B cell (primary cell): ENCODE measurements at places on chromosomes 16 and 17.

DNA sequence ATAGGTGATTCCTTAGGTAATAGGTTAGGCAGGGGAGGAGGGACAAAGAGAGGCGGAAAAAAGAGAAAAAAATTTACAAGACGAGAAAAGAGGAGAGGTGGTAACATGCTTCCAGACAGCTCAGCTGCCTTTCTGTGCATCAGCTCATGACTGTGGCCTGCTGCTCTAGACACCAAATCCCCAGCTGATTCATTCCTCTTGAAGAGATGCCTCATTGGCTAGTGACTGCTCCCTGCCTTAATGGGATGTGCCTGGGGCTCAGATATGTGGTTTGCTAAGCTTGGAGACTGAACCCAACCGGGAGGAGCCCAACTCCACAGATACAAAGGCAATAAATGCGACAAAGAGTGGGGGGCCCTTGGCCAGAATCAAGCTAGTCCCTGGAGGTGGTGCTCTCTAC is 105.9 kb upstream of the FAM20A start:
- no peak for DNase-seq

- peak; percentile 51 for DNase-seq
These were observed 1.0 kb downstream of the LITAF start for GRCh38 chr16:11585460-11586377.

DNA sequence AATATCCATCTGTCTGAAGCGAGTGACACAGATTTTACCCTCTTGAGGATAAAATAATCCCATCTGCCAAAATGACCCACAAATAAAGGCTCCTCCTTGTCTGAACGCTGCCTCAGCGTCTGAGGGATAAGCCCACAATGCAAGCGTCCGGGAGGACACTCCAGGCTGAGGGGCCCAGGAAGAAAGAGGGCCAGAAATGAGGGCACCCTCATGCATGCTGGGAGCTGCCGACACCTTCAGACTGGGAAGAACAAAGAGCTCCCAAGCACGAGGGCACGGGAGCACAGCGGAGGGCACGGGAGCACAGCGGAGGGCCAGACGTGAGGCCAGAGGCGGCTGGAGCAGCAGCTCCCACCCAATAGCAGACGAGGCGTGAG is 126.9 kb downstream of the ZNF778 start:
- no peak for DNase-seq

GRCh38 chr17:42879596-42879985 is 21.0 kb upstream of the G6PC1 start:
- DNase-seq = no peak

- DNase-seq = no peak
These were observed 6.5 kb upstream of the QRICH2 start for GRCh38 chr17:76314392-76315227.

- DNase-seq = no peak
These were observed 43.9 kb upstream of the ABCA3 start for GRCh38 chr16:2384426-2384825.

- peak; percentile 57 for DNase-seq
These were observed 1.7 kb upstream of the ANKRD13B start for GRCh38 chr17:29591146-29591736.

DNA sequence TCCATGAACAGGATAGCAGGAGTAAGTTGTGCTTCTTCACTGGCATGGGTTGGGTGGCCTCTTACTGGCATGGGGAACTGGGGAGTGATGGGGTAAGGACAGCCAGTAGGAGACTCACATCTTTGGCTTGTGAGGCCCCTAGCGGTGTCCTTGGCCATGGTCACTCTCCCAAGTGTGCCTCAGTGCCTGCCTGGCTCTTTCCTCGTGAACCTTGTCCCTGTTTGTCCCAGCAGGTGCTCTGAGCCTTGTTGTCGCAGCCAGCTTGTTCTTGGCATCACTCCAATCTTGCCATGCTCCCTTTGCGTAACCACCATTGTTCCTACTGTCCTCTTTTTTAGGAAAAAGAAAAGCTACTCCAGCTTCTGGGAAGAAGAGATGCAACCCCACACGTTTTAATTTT is 53.6 kb upstream of the SDK2 start:
- DNase-seq = no peak

GRCh38 chr16:29809031-29809747 is 2.8 kb upstream of the PRRT2 start:
- DNase-seq = no peak

DNA sequence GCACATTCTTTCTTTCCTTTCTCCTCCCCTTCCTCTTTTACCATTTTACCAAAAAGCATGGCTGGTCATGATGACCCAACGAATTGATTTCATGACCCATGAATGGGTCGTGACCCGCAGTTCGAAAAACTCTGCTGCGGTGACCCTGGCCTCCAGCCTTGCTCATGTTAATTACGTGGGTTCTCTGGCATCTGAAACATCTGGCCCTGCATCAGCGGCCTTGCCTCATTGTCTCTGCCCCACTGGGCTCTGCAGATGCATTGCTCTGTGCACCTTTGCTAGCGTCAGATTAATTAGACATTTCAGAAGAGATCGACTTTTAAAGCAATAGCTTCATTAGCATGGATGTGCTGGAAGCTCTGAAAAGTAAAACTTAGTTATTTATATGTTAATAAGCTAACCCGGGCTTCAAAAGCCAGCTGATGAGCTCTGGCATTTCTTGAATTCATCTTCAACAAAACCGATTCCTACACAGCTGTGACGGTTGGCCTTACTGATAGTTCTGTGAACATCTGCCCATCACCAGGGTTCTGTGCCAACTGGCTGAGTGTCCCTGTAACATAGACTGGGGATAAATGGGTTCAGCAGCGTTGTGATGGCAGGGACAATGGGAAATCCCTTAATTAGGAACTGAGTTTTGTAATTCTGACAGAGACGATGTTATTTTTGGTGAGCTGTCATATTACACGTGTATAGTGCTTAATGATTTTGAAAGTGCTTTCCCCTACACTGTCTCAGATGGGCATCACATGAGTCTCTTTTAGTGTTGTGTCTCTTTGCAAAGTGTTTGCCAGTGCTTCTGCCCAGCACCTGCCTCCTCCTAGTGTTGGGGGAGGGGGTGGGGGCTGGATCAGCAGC is 225.9 kb upstream of the EEF2KMT start:
- no peak for DNase-seq

DNA sequence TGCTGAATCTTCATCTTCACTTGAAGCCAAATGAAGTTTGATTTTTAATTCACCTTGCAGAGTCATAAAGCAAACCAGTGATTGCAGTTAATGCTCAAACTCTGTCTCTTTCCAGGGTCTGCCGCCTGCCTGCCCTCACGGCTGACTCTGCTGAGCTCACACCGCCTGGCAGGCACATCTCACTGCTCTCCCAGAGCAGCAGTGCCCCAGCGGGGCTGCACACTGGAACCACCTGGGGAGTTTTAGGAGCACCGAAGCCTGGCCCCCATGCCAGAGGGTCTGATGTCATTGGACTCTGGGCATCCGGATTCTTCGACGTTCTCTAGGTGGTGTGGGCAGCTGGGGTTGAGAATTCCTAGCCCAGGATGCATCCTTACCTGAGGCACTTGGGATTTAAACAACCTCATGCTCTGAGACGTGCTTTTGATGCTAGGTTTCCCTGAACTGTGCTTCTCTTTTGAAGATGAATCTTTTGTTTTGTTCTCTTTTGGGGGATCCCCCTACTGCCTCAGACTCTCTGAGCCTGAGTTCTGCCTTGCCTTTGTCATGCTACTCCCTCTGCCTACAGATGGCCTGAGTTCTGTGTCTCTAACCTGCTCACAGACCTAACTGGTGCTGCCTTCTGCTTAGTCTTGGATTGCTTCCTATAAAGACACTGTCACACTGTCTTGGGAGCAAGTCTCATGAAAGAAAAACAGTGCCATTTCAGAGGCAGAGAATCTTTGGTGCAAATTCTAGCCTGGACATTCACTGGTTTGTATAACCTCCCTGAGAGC is 438.1 kb upstream of the CCL2 start:
- no peak for DNase-seq

GRCh38 chr16:69595127-69596036 is 29.6 kb downstream of the NFAT5 start:
- no peak for DNase-seq

DNA sequence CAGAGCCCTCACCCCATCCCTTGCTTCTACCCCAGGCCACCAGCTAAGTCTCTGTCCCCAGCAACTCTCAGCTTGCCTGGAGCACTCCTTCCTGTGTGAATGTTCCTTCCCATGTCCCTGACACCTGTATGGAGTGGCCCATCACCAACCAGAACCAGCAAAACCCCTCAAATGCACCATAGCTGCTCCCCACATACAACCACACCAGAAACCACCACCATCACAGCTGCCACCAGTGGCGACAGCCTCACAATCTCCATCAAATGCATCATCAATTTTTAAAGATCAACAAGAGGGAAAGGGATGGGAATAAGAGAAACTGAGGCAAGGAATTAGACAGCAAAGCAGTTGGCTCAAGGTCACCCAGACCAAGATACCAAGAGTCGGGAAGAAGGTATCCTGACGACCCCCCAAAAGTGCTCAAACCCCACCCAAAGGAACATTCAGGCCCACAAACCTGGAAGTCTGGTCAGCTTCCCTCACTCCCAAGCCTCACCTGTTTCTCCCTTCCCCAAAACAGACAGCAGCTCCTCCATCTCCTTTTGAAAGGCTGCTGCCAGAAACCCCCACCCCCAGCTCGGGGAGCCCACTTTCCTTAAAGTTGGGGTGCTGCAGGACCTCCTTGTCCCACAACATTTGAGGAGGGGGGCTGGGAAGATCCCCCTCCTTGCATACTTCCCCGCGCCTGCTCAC is 1.8 kb downstream of the SRCIN1 start:
- no peak for DNase-seq

- DNase-seq = no peak
These were observed 1138.6 kb upstream of the CDH8 start for GRCh38 chr16:63174801-63175200.

DNA sequence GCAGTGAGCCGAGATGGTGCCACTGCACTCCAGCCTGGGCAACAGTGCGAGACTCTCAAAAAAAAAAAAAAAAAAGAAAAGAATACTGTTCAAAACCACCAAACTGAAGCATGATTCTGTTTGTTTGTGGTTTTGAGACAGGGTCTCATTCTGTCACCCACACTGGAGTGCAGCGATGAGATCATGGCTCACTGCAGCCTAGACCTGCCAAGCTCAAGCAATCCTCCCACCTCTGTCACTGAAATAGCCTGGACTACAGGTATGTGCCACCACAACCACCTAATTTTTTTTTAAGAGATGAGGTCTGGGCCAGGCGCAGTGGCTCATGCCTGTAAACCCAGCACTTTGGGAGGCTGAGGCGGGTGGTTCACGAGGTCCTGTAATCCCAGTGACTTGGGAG is 4.3 kb downstream of the SUMO2 start:
- no peak for DNase-seq

- DNase-seq = no peak
These were observed 18.4 kb upstream of the UBE2I start for GRCh38 chr16:1290860-1291575.

DNA sequence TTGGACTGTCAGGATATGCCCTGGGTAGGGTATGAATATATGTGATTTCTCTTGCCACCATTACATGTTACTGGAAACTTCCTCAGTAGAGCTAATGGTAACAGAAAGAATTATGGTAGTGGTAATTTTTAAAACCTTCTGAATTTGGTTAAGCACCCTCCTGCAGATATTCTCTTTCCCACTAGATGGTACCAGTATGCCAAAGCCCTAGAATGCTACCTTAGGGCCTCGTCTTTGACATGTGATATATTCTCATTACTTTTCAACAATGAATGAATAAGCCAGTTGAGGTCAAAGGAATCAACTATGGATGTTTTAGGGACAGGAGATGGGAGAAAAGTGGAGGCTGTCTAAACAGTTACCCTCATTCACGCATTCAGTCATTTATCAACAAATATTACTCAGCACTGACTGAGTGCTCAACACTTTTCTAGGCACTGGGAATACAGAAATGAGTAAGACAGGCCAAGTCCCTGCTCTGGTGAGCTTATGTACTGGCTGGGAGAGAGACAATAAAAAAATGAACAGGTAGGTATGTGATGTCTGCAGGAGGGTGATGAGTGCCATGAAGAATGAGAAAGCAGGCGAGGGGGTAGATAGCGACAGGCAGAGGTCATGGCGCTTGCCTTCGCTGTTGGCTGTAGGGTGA is 14.7 kb downstream of the CDH13 start:
- DNase-seq = no peak

- no peak for DNase-seq
These were observed 55.6 kb upstream of the MAP3K14 start for GRCh38 chr17:45372325-45372869.

DNA sequence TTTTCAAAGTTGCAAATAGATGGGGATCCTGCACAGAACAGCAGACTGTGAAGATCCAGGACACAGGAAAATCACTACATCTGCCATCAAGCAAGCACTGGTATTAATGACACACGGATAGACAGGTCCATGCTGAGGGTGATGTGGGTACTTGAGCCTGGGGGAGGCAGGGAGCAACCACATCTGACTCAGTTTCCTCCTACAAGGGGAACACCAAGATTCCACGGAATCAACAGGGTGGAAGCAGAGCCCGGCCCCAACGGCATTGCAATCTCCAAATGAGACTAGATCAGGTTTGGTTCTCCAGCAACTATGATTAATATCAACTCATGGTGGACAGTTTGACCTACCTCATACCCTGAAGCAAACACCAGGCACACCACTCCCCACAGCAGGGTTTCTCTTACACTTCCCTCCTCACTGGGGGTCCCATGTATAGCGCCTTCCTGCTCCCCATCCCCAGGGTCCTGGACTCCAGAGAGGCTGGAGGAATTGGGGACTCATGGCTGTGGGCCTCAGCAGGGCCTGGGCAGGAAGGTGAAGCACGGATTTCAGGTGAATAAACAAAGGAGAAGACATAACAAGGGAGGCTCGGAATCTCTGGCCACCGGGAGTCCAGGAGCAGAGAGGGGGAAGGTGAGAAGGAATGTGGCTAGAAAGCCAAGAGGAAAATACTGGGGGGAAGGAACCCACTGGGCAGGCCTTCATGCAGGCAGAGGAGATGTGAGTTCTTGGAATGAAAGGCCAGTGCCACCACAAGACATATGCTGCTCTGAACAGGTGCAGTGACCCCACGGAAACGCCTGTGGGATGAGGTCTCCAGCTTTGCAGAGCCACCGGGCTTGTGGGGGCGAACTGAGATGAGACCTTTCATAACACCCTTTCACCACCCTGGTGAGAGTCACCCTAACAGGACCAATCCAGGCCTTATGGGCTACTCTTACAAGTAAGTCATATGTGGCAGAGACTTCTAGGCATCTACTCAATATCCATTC is 29.5 kb upstream of the PIK3R6 start:
- no peak for DNase-seq

GRCh38 chr16:964356-965035 is 6.3 kb downstream of the LMF1 start:
- DNase-seq = no peak

- DNase-seq = no peak
These were observed 108.7 kb downstream of the ZFHX3 start for GRCh38 chr16:72939247-72939646.
